MV-4-11 (cell line): ENCODE measurements at places on chromosomes 16 and 17.

GRCh38 chr16:3961449-3961849 lies 80.9 kb upstream of the CREBBP start:
- no peak for DNase-seq

DNA sequence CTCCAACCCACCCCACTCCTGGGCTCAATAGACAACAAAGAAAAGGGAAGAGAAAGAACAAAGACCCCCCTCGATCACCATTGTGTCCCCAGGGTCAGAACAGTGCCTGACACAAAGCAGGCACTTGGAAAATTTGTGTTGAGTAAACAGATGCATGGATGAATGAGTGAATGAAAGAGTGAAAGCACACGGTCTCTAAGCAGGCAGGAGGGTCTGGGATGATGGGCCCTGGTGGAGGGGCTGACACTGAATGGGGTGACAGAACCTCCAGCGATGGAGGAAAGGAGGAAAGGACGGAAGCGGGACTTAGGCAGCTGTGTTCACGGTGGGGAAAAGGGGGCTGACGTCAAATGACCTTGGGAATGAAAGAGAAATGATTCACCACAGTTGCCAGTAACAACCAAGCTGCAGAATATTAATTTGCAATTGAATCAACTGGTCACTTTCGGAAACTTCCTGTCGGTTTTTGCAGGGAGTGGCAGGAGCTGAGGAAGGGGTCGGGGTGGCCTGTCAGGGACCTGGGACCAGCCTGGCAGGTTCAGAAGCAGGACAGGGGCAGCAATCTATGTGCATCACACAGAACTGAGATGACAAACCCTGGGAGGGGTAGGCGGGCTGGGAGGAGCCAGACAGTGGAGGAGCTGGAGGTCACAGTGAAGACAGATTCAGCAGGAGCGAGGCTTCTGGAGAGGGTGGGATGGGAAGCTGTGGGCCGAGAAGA lies 6.7 kb upstream of the GAST start:
- no peak for DNase-seq

DNA sequence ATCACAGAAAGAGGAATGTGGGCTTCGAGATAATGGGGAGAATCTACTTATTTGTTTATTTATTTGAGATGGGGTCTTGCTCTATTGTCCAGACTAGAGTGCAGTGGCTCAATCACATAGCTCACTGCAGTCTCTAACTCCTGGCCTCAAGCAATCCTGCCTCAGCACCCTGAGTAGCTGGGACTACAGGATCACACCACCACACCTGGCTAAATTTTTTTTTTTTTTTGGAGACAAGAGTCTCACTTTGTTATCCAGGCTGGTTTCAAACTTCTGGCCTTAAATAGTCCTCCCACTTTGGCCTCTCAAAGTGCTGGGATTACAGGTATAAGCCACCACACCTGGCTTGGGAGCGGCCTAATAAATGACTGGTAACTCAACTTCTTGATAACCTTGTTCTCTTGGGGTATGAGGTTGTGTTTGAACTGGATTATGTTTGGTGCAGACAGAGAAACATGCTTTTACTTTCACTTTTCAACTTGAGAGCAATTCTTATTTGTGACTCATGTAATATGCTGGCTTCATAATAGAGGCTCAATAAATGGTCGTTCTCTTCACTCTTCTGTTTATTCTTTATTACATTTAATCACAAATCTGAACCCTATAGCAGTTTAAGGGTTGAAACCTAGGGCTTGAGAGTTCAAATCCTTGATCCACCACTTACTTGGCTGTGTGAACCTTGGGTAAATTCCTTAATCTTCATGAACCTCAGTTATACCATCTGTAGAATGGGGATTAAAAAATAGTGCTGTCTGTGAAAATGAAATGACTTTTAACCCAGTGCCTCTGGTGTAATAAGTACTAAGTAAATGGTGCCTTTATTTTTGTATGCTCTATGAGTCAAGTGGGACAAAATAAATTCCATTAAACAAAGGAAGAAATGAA lies 129.1 kb upstream of the HS3ST2 start:
- DNase-seq: no peak

DNA sequence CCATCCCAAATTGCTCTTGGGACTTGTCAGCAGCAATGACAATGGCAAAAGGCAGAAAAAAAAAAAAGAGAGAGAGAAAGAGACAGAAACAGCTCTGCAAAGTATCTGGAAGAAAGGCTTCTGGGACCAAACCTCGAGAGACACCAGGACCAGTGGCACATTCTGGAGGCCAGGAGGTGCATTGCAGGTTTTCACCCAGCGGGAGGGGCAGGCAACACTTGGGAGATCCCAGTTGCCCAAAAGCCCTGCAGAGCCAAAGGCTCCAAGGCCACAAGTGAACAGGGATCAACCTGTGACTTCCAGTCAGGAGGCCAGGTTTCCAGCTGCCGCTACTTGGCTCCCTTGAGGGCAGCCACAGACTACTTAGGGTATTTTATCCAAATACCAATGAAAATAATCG lies 110.8 kb upstream of the CDH5 start:
- DNase-seq: no peak

GRCh38 chr16:69922200-69922599 lies 28.9 kb upstream of the CLEC18A start:
- no peak for DNase-seq

- DNase-seq: peak; percentile 6
Observed at GRCh38 chr17:57044976-57045867, 39.8 kb upstream of the AKAP1 start.

GRCh38 chr16:492211-492875 lies 35.2 kb upstream of the CAPN15 start:
- DNase-seq: no peak

DNA sequence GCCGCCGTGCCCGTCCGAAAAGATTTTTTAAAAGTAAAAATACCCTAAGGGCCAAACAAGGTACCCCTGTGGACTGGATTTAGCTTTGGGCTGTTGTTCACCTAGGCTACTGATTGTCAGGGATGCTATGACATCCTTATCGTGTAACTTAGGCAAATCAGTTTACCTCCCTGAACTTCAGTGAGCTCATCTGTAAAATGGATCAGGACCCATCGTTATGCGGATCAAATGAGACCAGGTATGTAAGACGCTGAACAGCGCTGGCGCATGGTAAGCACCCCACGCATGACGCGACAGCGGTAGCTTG lies 658 bp upstream of the ZNF771 start:
- DNase-seq: no peak

DNA sequence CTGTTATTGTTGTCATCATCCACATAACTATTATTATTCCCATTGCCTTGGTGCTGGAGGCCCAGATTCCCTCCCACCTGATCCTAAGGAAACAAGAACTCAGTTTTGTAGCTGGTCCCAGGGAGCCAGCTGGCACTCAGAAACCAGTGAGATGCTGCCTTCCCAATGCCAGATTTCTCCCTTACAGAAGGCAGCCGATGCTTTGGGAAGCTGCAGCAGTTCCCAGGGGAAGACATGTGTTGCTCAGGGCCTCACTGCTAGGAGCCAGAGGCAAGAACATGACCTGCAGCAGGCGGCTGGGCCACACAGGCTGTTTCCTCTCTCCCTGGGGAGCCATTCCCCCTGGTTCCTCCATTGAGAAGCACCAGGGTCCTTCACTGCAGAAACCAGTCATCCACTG lies 59.9 kb upstream of the GRIN2A start:
- DNase-seq: no peak

GRCh38 chr16:58425756-58426494 lies 33.7 kb downstream of the GINS3 start:
- peak; percentile 99 for DNase-seq

DNA sequence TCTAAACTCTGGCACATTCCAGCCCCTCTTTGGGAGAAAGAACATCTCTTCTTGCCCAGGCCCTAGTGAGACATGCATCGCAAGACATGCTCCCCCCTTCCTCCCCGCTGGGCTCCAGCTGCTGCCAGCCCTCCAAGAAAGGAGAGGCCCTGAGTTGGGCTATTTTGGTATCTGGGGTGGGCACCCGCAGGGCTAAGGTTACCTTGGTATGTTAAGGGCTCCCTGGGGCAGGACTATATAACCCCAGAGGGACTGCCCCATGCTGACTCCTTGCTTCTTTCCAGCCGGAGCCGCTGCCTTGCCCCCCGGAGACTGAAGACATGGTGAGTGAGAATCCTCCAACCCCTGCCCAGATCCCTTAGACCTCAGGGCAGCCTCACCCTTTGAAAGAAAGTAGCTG lies at the start of gene MYL11:
TSS of gene MYL11 (plus strand) at position 265 of the 400 bp plus-strand sequence. CDS start at position 321, 56 bp downstream.
- no peak for DNase-seq

DNA sequence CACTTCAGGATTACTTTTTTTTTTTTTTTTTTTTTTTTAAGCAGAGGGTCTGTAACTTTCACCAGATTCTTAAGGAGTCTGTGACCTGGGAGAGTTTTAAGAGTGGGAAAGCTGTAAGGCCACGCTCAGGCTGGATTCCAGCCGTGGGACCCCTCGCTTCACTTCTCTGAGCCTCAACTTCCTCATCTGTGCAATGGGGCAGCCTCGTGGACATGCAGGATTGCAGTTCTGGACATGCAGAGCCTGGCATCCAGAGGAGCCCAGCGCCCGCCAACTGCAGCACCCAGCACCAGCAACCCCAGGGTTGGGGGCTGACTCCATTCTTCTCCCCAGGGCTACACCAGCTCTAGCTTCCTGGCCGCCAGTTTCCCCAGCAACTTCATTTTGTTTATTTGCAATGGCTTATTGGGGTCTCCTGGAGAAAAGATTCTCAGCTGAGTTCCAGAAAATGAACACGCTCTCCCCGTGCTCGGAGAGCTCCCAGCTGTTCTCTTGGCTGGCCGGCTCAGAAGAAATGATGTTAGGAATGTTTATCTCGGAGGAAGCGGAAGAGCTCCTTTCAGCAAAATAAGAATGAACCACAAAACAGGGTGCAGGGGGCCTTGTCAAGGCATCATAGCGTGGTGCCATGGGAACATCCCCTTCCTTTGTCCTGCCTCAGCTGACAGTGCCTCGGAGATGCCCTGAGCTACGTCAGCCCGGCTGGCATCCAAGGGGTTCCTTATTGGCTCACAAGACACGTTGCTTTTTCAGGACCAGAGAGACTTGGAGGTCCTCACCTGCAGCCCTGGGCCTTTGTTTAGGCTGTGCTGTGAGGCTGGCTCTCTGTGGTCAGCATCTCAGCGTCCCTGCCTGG lies 22.9 kb upstream of the ZCCHC14 start:
- no peak for DNase-seq

DNA sequence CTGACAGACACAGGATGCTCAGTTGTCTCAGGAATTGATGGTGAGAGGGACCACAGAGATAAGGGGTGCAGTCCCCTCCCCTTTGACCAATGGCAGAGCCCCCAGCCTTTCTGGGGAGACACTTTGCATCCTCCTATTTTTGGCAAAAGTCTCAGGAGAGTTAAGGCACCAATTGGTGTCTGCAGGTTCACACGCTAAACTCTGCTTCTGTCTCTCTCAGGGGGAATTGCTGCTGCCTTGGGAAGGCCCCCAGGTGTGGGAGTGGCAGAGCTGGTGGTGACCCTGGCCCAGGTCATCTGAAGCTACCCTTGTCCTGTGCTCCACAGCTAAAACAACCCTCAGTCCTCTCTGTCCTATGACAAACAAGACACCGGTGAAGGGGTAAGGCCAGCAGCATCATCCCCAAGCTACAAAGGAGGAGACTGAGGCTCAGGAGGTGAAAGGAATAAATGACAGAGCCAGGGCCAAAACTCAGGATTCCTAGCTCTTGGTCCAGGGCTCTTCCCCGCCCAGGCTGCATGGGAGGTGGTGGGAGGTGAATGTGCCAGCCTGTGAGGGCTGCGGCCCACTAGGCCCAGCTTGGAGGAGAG lies 20.3 kb downstream of the OSBPL7 start:
- no peak for DNase-seq

- DNase-seq: no peak
Observed at GRCh38 chr16:57627184-57627871, 1.1 kb upstream of the ADGRG1 start.

DNA sequence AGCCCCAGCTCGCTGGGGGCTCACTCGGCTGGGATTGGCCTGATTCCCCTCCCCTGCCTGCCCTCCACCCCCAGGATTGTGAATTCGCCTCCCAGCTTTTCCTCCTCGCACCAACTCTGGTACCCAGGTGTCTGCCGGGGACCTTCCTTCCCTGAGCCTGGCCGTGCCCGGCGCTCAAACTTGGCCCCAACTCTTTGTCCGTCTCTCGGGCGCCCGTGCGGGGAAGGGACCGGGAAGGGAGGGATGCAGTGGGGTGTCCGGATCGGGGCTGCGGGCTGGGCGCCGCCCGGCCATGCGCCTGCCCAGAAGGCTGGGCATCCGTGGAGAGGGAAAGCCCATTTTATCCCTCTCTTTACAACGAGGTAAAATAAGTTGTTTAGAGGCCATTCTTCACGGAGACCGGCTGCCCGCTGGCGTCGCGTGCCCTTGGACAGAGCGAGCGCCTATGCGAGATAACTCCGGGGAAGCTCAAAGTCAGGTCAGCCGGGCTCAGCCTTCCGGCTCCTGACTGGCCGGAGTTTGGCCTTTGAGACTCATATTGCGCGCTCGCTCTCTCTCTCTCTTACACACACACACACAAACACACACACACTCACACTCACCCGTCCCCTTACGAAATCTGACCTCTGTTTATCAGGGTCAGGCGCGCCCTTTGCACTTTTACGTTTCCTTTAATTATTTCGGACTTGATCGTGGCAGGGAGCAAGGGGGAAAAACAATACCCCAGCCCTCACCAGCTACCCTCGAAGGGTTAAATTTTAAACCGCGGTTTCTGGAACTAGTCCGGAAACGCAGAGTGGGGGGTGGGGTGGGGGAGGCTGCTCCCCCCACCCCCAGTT lies 774 bp upstream of the MAF start:
- DNase-seq: no peak

DNA sequence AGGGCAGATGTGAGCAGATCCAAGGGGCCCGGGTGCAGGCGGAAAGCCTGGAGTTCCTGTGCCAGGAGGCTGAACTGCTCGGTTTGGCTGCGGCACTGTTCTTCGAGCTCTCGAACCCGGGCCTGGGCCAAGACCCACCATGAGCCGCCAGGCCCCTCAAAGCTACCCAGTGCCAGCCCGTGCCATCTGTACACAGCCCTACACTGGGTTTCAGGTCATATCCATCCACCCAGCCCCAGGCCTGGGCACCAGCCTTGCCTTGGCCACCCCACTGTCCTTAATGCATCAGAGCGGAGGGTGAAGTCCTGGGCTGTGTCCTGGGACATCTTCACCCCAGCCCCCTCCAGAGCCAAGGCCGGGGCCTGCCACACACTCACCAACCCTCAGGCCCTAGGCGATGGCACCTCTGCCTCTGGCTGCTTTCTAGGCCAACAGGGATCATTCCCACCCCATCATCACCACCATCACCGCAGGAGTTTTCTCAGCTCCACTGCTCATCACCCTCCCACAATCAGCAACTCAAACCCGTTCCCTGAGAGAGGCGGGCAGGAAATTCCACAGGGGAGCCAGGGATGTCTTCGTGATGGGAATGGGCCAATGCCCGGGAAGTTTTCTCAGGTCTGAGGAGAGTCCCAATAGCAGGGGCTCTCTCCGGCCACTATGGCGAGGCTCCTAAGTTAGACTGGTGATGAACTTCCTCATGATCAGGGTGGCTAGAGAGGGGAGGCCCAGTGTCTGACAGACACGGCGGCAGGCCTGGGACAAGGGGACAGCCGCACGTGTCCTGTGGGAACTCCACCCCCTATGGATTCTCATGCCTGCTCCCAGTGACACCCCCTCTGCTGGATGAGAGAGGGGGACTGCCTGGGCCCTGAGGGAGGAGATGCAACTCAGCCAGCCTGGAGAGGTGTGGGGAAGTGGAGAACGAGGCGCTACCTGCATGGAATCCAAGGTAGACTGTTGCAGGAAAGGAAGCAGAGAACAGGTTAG lies 9.1 kb downstream of the TSPOAP1 start:
- no peak for DNase-seq

- no peak for DNase-seq
Observed at GRCh38 chr16:20401066-20401465, 3.5 kb downstream of the PDILT start.

- DNase-seq: no peak
Observed at GRCh38 chr16:31532120-31532519, 4.4 kb downstream of the AHSP start.
